ENCODE measurements at places on chromosomes 4 and X. TPM values are rescaled to one million over a fixed set of nuclear protein-coding genes. Genes with fewer than 3 reads are reported as not detected.

The IBSP gene
- total RNA-seq: 15.6 TPM

The EPGN gene
- 1.2 TPM for total RNA-seq

The NUDT11 gene
- 17.4 TPM for total RNA-seq

The NPNT gene
- total RNA-seq: 0.59 TPM

The DNAAF6 gene
- total RNA-seq: not detected

The RAB40A gene
- total RNA-seq: 0.29 TPM

The TACR3 gene
- total RNA-seq: not detected

The AMTN gene
- total RNA-seq: not detected

The RNF175 gene
- total RNA-seq: under 0.01 TPM

The ZCCHC18 gene
- total RNA-seq: 1.1 TPM

The ATP1B4 gene
- not detected for total RNA-seq

The STAP1 gene
- not detected for total RNA-seq

The S100P gene
- 0.29 TPM for total RNA-seq

The WFS1 gene
- 12.1 TPM for total RNA-seq

The GAGE1 gene
- not detected for total RNA-seq

The KCND1 gene
- total RNA-seq: 0.29 TPM

The ZAR1 gene
- total RNA-seq: not detected

The CDS1 gene
- total RNA-seq: under 0.01 TPM

The LRPAP1 gene
- 82.9 TPM for total RNA-seq

The ZXDA gene
- total RNA-seq: 6.2 TPM

The RBM3 gene
- total RNA-seq: 527 TPM

The TMEM271 gene
- total RNA-seq: not detected

The TRIM2 gene
- 54.5 TPM for total RNA-seq

The GPR173 gene
- 2.2 TPM for total RNA-seq

The PTCHD1 gene
- not detected for total RNA-seq

The DAPP1 gene
- not detected for total RNA-seq

The FGG gene
- total RNA-seq: not detected

The MAMLD1 gene
- 2.7 TPM for total RNA-seq

The KLB gene
- not detected for total RNA-seq

The IGBP1 gene
- 88.1 TPM for total RNA-seq

The WDR17 gene
- total RNA-seq: 0.36 TPM

The CYTL1 gene
- total RNA-seq: 0.36 TPM

The PDE6B gene
- total RNA-seq: not detected

The NLGN3 gene
- 0.36 TPM for total RNA-seq

The MAGEB1 gene
- total RNA-seq: not detected

The NMU gene
- total RNA-seq: not detected
